ENCODE measurements at places on chromosomes 6 and 20.

- no peak for DNase-seq
Measured at GRCh38 chr20:21874127-21874526, 168.7 kb downstream of the PAX1 start.

- DNase-seq = peak; percentile 95
Measured at GRCh38 chr6:35370124-35370741, 27.9 kb downstream of the PPARD start.

DNA sequence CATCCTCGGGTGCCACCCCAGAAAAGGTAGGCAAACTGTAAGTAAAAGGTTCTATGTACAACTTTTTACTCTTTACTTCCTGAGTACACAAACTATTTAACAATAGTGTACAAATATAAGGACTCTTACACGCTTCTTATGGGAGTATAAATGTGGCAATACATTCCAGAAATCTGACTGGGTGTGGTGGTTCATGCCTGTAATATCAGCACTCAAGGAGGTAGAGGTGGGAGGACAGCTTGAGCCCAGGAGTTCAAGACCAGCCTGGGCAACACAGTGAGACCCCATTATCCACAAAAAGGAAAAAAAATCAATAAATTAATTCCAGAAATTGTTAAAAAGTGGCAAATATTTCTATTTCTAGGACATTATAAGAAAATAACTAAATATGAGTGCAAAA is 48.9 kb downstream of the PIGU start:
- no peak for DNase-seq

DNA sequence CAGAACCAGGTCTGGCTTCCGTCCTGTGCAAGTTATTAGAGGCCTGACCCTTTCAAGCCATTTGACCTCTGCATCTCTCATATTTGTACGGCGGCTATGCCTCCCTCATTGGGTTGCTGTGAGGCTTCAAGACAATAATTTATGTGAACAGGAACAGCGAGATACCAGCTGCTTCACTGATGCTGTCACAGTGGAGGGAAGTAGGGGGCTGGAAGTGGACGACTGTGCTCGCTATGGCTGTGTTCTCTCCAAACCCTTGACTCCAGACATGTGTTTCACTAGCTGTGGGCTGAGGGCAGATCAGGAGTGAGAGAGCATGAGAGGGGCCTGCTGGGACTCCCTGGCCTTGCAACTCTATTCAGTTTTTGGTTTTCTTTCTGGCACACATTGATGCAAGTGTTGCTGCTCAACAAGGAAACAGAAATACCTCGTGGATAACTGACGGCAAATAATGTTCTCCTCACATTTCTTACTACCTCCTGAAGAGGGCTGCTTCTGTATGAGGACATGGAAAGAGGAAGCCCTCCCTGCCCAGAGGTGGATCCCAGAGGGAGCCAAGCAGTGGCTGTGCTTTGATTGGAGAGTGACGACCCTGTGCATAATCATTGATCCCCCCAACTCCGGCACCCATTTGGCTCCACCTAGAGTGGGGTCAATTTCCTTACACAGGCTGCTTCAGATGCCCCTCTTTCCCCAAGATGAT is 34.7 kb upstream of the SCP2D1 start:
- DNase-seq = no peak

DNA sequence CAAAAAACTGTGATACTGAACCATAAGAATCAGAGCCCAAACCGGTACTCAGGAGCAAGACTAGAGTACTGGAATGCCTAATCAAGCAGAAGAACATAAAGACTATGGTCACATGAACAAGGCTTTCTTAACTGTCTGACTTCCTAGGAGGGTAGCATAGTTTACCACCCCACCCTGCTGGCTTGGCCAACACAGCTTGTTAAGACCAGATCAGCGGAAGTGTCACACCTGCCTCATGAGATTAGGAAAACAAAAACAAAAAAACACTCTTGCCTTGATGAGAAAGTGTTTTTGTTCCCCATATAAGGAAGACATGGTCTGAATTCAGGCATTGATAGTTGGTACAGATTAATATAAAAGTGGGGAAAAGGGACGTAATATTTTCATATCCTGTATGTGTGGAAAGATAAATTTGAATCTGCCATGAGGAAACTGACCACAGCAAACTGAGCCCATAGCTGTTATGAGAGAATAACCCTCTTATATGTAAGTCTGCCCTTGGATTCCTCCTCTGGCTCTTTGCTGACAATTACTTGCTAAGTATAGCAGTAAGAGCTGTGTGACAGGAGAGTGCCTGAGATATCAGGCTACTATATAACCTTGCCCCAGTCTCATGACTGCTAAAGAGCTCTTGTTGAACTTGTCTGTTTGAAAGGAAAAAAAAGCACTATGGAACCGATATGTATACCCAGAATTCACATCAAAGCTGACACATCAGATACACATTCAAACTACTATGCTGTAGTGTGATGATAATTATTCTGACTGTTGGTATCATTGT is 197.1 kb downstream of the EPHA7 start:
- no peak for DNase-seq

GRCh38 chr20:60589623-60590022 is 631.4 kb downstream of the CDH26 start:
- DNase-seq = no peak

DNA sequence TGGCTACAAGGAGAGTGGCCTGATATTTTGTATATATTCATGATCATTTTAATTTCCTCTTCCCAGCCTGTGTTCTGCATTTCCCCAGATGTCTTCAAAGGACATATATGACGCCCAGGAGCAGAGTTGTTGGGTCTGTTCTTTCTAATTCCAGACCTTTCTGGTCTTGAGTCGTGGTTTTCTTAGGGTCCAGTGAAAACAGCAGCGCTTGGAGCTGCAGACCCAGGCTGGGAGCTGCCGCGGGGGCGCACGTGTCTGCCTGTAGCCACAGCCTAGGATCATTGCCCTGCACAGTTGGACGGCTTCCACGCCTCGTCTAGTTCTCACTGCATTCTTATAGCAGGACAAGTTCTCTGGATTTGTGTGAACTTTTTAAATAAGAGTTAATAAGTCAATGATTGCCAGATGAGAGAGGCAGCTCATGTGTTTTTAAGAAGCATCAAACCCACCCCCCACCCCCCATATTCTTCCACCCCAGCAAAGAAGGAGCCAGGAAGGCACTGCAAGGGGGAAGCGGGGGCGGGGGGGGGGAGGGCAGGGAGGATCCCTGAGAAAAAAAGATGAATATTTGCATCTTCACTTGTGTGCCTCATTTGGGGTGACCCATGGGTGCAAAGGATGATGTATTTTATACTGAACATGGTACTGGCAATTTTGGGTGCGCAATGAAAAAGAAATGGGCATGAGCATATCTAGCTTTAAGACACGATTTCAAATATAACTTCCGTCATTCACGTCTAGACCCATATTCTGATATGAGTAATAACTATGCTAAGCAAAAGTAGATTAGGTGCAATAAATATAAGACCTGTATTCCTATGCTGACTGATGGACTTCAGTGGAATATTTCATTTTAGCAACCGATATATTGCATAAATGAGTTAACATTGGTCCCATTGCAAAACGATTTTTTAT is 160.0 kb downstream of the TBXT start:
- DNase-seq = peak; percentile 82

GRCh38 chr6:39225946-39226437 is 3.3 kb downstream of the KCNK5 start:
- no peak for DNase-seq

DNA sequence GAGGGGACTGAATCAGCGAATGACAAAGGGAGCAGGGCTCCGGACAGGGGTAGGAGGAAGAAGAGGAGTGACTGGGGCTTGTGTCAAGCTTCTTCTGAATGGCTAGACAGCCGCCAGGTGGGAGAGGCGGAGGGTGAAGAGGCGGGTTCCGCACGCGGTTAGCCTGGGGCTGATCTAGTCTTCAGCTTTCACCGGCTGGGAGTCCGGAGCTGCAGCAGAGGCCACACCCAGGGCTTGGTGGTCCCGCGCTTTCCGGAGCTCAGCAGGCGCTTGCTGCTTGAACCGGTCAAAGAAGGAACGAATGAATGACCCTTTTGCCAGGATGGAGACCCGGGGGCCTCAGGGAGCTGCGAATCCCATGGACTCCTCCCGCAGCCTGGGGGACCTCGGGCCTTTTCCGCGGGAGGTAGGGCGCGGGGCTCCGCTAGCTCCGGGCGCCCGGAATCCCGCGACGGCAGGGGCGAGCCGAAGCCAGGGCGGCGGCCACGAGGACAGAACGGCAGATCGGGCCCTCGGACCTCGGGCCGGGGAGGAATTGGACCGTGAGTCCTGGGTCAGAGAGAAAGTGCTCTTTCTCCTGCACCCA is at the start of gene C6orf141:
Gene C6orf141, plus strand, starts transcription at position 177 of the 586 bp plus-strand sequence. Its CDS starts 125 bp downstream, at position 302.
- DNase-seq = no peak

- DNase-seq = no peak
Measured at GRCh38 chr6:39451831-39452230, 129.3 kb upstream of the KCNK16 start.

DNA sequence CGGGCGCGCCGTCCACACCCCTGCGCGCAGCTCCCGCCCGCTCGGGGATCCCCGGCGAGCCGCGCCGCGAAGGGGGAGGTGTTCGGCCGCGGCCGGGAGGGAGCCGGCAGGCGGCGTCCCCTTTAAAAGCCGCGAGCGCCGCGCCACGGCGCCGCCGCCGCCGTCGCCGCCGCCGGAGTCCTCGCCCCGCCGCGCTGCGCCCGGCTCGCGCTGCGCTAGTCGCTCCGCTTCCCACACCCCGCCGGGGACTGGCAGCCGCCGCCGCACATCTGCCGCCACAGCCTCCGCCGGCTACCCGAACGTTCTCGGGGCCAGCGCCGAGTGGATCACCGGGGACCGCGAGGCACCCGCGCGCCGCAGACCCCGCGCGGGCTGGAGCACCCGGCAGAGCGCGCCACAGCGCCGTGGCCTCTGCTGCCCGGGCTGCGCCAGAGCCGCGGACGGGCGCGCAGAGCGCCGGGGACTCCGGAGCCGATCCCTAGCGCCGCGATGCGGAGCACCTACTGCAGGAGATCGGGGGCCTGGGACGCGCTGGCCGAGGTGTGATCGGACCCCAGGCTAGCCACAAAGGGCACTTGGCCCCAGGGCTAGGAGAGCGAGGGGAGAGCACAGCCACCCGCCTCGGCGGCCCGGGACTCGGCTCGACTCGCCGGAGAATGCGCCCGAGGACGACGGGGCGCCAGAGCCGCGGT is at the start of gene BMP2:
Gene BMP2, plus strand, starts transcription at position 151 of the 692 bp plus-strand sequence. CDS start 2,441 bp downstream, outside the sequence.
- DNase-seq = peak; percentile 64

DNA sequence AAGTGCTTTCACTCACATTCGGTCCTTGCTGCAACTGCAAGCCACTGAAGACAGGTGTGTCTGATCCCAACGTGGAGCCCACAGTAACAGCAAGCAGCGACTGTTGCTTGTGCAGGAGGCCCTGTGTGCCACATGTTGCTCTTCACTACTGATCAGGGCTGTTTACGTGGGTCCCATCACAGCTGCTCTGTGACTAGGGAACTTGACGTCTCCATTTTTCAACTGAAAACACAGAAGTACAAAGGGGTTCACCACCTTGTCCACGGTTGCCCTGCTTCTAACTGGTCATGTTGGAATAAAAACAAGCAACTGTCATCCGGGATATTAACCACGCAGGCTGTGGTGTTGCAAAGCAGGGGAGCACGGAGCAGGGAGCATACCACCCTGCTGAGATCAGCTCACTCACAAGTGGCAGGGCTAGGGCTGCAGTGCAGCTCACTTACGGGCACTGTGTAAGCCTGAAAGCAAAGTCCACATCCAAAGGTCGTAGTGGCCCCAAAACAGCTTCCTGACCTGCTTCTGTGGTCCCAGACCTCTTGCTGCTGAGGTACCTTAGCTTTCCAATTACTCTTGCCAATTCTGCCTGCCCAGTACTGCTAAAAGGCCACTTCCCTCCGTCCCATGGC is 105.8 kb upstream of the DUSP22 start:
- no peak for DNase-seq

DNA sequence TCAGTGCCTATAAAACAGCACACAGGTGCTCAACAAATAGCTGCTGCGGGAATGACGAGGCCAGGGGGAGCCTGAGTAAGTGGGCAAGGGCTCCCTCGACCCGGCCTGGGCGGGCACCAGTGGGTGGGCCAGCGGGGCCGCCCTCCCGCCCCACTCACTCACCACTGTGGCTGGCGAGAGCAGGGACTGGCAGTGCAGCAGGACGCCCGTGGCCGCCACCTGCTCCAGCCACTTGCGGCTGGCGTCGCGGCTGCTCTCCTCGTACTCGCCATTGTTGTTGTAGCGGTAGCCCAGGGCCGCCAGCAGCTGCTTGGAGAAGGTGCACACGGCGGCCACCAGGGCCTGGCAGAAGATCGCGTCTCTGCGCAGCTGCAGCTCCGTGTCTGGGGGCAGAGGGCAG is 191.5 kb downstream of the PREX1 start:
- DNase-seq = no peak

DNA sequence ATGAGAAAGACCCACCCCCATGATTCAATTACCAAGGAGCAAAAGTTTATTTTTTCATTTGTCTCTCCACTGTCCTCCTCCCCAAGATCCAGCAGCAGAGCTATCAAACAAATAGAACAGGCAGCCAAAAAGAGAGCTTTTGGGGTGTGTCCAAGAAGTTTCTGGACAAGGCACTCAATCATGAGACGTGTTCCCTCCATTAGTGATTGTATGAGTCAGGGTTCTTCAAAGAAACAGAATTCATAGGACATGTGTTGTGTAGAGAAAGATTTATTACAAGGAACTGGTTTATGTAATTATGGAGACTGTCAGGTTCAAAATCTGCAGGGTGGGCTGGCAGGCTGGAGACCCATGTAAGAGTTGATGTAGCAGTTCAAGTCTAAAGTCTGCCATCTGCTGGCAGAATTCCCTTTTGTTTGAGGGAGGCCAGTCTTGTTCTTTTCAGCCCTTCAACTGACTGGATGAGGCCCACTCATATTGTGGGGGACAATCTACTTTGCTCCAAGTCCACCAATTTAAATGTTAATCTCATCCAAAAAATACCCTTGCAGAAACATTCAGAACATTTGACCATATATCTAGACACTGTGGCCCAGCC is 248.1 kb upstream of the OPRM1 start:
- DNase-seq = peak; percentile 54

DNA sequence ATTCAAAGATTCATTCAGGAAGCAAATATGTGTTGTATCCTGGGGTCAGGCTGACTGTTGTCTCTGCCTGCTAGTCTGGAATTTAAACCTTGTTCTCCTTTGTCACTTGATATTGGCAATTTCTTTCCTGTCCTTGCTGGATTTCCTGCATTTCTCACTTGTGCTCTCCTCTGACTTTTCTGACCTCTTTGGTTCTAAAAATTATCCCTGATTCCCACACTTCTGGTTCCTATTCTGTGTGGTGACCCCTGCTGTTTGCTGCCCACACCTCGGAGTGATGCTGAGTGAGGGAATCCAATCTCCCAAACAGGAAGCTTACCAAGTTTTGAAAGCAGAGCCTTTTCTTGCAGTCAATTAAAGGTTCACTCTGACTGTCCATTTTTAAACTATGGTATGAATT is 345.3 kb downstream of the CDKAL1 start:
- DNase-seq = no peak
